ENCODE measurements at places on chromosomes 3 and 15. TPM values are rescaled to one million over a fixed set of nuclear protein-coding genes. Genes with fewer than 3 reads are reported as not detected.

Gene TGM5
- total RNA-seq: not detected

Gene LRTM1
- not detected for total RNA-seq

Gene KIF7
- 39.1 TPM for total RNA-seq

Gene CSPG5
- total RNA-seq: 1.7 TPM

Gene AP4E1
- total RNA-seq: 5.2 TPM

Gene SI
- not detected for total RNA-seq

Gene GNAI2
- 283 TPM for total RNA-seq

Gene CACNA1D
- 0.43 TPM for total RNA-seq

Gene HYAL1
- total RNA-seq: 49.5 TPM

Gene MUC20
- 52.0 TPM for total RNA-seq

Gene EPHA3
- total RNA-seq: 3.3 TPM
